Amygdala (tissue), 56 donors: ENCODE measurements at places on chromosomes 4 and X.
A peak's percentile ranks its signal among the peaks of the same experiment; 100 is the strongest.

DNA sequence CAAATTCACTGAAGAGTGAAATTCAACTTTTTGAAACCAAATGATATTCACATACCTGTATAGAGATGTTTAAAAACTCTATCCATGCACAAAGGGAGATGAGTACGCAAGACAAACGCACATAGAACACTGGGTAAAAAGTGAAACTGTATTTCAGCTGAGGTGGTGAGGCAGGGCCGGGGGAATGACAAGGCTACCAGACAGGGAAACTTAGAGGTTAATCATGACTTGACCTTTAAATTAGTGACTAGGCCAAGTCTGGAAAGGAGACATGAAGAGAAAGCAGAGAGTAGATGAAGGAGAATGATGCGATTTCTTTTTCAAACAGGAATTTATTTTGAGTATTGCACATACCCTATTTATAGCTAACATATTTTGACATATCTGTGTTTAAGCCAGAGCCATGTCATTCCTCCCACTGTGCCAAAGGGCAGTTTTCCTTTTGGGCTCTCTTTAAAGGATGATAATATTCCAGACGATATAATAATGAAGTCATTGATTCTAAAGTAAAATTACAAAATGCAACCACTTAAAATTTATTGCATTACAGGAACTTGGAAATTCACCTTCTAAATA, 49.4 kb downstream of the ARHGEF6 start:
- DNase-seq, result no peak

GRCh38 chrX:13520351-13520750, 49.0 kb upstream of the EGFL6 start:
- DNase-seq, result no peak

- DNase-seq, result no peak
Observed at GRCh38 chr4:123068081-123068480, 145.7 kb upstream of the NUDT6 start.

DNA sequence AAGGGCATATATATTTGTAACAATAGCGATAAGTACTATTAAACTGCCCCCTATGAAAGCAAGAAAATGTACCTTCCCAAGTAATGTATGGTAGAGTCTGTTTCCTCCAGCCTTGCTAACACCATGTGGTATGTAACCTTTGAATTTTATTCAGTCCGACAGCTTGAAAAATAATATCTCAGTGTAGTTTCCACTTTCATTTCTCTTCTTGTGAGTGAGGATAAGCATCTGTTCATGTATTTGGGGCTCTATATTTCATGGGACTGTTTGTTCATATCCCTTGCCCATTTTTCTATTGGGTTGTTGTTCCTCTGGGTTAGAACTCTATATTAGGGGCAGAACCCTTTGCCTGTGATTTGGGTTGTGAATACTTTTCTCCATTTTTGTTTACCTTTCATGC, 58.3 kb downstream of the USP38 start:
- DNase-seq, result no peak

GRCh38 chr4:14386196-14386595, 616.1 kb upstream of the CPEB2 start:
- no peak for DNase-seq

DNA sequence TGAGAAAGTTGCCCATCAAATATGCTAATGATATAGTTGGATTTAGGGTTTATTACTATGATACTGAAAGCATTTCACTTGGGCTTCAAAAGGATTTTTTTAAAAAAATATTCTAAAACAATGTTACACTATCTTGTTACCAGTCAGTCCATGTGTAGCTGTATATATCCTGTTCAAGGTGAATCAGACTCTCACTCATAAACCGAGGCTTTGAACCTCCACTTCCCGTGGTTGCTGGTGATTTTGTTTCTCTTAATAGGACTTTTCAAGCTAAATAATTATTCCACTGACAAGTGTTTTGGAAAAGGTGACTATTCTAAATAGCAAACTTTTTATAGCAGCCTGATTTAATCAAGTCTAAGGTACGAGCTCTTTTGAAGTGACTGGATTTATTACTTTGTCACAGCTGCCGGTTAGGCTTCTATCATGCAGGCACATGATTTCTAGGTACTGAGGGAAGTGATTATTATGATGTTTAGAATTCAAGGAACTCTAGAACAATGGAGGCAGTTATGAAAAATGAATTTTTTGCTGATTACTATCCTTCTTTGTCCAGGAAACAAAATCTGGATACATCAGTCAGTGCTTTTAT, 287.7 kb downstream of the KCTD8 start:
- DNase-seq, result no peak

GRCh38 chr4:107349732-107350131, 313.6 kb upstream of the DKK2 start:
- DNase-seq, result no peak

DNA sequence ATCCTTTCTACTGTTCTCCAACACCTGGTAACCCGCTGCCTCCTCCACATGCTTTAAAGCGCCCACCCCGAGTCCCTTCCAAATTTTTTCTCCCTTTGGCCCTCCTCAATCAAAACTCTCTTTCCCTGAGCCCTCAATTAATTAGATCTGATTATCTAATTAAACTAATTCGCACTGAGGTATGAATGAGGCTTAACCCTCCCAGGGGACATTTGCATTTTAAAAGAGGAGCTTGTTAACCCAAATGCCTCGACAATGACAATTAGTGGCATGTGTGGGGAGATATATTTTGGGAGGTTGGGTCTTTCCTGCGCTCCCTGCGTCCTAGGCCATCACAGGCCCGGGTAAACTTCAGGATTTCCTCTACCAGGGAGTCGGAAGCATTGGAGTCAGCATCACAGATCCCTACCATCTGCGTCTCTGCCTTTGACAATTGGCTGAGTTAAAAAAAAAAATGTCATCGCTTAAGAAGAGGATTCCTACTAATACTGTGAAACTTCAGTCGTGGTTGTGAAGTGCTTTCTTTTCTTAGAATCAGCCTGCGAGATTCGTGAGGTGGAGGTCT, 50.6 kb downstream of the TENM3 start:
- no peak for DNase-seq

GRCh38 chr4:114093221-114093715, 113.8 kb upstream of the ARSJ start:
- no peak for DNase-seq

GRCh38 chrX:17082831-17083230, 136.4 kb downstream of the REPS2 start:
- DNase-seq, result no peak

DNA sequence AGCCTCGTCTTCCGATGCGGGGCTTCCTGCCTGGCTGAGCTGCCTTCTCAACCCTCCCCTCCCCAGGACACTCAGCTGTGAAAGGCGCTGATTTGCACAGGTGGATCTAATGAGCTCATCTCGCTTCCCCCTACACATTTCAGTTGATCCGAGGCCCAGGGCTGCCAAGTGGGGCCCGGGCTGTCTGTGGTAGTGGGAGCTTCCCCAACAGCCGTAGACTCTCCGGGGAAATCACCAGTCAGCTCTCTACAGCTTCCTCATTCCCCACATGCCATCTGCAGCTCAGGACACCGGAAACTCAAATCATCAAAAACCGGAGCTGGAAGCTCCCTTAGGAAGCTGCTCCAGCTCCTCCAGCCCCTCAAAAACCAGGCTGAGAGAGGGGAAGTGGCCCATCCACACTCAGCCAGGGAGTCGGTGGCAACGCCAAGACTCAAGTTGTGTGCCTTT, 56.2 kb downstream of the SMIM20 start:
- DNase-seq, result peak; percentile 14

GRCh38 chr4:168028970-168029597, 63.3 kb upstream of the ANXA10 start:
- no peak for DNase-seq

GRCh38 chr4:26227601-26228229, 93.1 kb upstream of the RBPJ start:
- no peak for DNase-seq

GRCh38 chrX:13064599-13065143, 20.3 kb upstream of the FAM9C start:
- no peak for DNase-seq

DNA sequence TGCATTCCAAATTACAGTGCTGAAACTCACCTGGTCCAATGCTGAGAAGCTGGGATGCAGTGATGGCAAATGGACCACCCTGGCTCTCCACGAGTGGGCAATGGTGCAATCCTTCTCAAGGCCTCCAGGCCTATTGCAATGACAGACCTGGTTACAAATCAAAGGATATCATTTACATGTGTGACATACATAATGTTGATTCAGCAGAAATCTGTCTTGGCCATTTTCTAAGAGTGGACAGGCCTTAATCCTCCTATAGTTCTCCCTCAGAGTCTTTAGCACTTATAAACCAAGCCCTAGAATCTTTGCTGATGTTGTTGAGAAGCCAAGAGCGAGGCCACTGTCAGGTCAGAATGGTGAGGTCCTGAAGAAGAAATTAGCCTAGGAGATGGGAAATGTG, 17.1 kb downstream of the LRAT start:
- DNase-seq, result no peak

DNA sequence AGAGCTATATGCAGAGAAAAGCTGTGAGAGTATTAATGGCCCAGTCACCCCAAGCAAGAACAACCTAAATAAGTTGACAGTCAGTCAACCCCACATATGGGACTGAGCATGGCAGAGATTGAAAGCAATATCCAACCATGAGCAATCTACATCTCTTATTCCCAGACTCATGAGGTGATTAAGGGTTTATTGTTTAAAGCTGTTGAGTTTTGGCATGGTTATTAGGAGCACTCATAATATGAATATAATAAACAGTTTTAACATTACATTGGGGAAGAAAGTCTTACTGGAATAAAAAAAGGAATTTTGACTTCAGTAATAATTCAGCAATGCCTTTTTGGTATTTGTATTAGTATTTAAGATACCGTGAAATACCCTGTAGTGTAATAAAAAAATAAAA, 1627.4 kb downstream of the STIM2 start:
- DNase-seq, result no peak

- no peak for DNase-seq
Observed at GRCh38 chrX:143633461-143634308, 2.2 kb downstream of the SLITRK4 start.

GRCh38 chr4:53908661-53909078, 155.7 kb downstream of the CHIC2 start:
- DNase-seq, result no peak

DNA sequence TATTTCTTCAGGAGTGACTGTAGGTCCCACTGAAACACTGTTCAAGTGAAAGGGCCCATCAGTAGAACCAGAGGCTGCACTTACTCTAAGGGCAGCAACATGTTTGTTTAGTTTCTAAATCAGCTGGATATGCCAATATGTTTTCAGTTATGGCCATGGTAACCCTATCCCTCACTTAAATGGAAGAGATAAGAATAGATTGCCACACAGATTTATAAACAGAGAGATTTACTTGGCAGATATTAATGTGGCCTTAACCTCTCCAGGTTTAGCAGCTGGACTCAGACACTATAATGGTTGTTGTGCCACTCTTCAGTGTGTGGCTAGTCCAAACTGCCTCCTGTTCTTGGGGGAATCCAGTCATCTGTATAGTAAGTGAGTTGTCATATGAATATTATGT, 354.1 kb downstream of the TEX13C start:
- no peak for DNase-seq

GRCh38 chr4:25484243-25484721, 107.2 kb downstream of the ANAPC4 start:
- no peak for DNase-seq

DNA sequence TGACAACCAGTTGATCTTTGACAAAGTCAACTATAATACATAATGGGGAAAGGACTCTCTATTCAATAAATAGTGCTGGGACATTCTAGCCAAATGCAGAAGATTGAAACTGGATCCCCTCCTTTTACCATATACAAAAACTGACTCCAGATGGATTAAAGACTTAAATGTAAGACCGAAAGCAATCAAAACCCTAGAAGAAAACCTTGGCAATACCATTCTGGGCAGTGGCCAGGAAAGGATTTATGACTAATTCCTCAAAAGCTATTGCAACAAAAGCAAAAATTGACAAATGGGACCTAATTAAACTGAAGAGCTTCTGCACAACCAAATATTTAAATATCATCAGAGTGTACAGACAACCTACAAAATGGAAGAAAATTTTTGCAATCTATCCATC, 185.1 kb downstream of the NPNT start:
- DNase-seq, result no peak

GRCh38 chr4:95263391-95263790, 285.4 kb downstream of the UNC5C start:
- DNase-seq, result no peak

DNA sequence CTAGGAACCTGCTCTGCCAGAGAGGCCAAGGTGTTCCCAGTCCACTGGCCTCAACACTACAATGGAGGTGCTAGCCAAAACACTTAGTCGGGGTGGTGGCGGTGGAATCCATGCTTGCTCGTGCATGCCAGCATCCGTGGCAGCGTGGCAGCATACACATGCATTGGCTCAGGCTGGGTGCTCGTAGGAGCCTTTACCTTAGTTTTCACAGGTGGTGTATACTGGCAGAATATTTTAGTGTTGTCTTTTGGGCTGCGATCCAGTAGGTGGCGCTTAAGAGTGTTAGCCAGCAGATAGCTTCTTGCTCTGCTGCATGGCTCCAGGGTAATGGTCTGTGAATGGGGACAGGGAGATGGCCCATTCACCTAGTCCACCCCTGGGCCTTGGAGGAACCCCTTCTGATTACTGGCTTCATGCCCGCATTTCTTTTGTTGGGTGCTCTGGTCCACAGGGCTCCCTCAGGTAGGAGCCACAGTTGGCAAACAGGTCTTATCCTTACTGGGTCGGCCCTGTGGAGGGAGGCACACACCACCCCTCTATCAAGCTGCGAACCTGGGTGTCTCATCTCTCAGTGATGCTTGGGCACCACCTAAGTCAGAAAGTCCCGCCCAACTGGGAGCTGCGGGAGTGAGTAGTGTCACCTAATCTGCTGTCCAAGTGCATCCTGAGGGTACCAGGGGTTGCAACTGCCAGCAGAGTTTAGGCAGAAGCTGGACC, 40.0 kb downstream of the RIPPLY1 start:
- DNase-seq, result no peak

- DNase-seq, result no peak
Observed at GRCh38 chrX:24169211-24169610, 19.7 kb downstream of the ZFX start.

DNA sequence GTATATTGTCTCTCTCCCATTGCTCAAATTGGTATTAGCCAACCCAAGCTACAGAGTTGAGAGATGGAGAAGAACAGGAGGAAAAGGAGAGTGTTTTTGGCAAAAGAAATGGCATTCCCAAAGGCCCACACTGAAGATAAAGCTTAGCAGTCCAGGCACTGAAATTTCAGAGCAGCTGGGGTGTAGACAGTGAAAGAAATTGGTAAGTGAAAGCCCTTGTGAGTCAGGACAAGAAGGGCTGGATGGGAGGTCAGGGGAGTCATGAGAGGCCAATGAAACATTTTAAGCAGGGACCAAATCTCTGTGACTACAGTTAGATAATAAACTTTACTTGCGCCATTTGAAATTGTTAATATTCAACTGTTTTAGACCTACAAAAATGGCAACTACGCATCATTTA, 177.7 kb downstream of the ADAMTS3 start:
- DNase-seq, result no peak

DNA sequence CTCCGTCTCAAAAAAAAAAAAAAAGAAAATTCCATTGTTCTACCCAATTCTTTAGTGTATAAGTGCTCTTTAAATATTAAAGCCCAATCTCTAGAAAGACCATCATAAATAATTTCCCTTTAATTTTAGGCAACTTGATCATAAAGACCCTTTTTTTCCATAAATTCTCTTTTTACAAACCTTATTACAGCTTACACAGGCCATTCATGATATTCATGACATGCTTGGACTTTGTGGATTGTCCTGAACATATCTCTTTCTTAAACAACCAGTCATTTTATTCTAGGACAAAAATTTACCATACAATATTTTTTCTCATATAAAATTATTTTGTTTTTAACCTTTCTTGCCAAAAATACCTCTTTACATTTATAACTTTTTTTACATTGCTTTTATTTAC, 30.5 kb downstream of the TLR8 start:
- DNase-seq, result no peak
